ENCODE measurements at places on chromosomes 16 and 17.

DNA sequence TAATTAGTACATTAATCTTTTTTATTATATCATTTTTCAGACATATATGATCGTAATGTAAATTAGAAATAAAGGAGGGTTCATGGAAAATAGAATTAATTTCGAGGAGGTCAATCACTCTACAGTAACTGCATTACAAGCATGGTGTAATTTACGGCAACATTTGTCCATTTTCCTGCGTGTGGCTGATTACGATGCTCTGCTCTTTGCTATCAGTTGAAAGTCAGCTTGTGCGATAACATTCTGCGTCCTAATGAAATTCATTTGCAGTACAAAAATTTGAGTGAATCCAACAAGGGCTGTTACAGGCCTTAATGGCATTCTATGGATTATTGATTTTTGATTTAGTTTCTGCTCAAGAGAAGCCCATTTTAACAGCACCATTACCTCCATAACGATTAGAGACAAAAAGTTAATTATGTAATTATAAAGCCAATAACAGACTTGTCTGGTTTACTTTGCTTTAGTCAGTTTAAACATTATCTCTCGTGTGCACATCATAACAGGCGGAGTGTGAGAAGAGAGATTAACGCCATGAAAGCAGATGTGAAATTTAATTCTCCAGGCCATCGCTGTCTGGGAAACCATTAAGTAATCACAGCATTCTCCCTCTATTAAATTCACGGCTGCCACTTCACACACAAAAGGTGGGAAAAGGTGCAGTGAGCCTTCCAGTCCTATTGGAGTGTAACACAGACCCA, 256.4 kb upstream of the IRX3 start:
- DNase-seq = no peak

DNA sequence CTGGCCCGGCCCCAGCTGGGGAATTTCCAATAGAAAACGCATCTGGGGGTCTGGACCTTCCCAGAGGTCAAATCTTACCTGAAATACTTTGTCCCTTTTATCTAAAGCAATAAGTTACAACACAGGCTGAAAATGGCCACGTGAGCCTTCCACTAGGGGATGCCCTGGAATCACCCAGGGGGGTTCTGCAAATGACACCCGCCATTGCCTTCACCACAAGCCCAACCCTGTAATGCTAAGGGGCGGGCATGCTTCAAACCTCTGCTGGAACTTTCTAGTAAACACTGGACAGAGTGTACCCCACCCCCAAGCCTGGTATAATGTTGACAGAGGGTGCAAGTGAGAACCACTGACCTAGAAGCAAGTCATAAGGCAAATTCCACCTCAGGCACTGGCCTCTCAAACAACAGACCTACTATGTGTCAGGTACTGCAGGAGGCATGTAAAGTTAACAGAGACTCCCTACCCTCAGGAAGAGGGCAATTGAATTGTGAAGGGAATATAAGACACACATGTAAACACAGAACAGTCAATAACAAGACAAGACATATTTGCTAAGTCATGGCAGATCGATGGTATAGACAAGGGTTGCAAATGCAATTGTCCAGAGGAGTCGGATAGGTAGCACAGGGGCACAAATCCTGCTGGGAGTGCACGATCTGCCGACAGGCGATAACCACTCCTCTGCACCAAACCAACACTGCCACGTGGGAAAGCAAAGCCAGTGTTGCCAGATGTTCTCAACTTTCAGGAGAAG, 59.0 kb downstream of the ARHGAP17 start:
- DNase-seq = no peak

DNA sequence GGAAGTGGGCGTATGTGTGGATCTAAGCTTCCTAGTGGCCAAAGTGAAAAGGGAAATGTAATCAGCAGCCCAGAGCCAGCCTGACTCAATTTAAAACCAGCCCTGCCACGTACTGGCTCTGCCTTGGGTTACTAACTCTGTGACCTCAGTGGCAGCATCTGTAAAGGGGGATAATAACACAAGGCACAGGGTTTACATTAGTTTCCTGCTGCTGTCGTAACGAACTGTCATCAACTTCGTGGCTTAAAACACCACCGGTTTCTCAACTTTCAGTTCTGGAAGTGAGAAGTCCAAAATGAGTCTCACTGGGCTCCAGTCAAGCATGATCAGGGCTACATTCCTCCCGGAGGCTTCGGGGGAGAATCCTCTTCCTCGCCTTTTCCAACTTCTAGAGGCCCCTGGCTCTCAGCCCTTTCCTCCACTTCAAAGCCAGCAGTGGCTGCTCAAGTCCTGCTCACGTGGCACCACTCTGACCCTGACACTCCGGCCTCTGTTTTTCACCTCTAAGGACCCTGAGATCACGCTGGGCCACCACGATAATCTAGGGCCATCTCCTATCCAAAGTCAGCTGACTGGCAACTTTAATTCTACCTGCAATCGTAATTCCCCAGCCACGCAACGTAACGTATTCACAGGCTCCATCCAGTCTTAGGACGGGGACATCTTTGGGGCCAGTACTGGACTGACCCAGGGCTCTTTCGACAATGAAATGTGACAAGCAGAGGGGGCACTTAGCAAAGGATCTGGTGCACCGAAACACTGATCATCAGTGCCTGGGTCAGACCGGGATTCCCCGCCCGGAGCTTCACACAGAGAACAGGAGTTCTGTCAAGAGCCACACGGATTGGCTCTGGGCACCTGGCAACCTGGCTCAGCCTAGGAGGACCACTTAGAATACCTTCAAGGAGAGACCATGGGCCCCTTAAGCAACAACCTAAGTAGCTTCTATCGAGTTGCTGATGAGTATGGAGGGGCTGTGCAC, 14.5 kb downstream of the TMC6 start:
- peak; percentile 55 for DNase-seq

DNA sequence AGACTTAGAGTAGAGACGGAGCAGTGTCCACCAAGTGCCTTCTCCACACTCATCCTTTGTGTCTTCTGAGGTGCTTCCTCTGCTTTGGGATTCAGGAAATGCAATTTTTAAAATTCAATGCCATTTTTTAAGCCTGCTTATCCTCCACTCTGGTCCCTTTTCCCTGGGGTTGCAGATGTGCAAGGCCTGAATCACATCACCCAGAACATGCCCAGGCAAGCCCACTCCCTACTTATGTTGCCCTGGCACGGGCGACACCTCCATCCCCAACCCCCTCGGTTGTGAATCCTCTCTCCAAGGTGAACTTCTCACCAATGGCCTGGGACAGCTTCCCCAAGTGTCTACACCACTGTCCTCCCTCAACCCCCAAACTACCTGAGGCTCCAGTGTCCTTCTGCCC, 116.2 kb downstream of the C17orf67 start:
- no peak for DNase-seq
